ENCODE measurements at places on chromosomes 13 and 19.

- DNase-seq: no peak
Observed at GRCh38 chr13:59834801-59835200, 328.9 kb downstream of the DIAPH3 start.

DNA sequence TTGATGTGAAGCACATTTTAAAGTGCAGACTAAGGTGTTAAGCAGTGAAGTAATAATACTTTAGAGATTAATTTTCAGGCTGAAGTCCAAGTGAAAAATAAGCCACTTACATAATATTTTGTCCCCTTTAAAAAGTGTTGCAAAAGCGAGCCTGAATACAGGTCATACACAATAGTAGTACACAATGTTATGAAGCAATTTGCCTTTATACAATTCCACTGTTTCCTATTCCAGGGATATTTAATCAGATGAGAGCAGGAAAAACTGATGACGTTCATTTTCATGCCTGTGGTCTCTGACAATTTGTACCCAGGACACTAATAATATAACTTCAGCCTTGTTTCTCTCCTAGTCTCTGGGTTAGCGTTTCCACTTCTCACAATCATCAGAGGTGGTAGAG is 916.7 kb downstream of the PCDH9 start:
- DNase-seq: no peak

DNA sequence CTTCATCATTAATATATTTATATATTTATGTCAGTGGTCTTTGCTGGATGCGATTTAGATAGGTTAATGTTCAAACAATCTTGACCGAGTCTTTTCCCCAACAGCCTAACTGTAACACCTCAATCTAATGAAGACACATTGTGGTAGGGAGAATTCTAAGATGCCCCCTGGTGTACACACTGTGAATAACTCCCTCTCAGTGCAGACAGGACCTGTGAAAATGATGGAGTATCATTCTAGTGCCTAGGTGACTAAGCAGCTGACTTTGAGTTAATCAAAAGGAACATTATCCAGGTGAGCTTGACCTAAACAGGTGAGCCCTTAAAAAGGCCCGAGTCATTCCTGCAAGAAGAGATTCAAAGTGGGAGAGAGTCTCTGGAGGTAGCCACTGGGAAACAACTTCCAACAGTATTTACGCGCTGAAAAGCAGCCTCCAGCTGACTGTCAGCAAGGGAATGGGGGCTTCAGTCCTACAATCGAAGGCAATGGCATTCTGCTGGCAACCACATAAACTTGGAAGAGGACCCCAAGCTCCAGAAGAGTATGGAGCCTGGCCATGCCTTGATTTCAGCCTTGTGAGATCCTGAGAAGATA is 28.0 kb upstream of the KBTBD7 start:
- DNase-seq: no peak

GRCh38 chr13:40819797-40820315 is 30.4 kb downstream of the SLC25A15 start:
- no peak for DNase-seq

GRCh38 chr13:31427151-31428100 is 227.7 kb downstream of the B3GLCT start:
- DNase-seq: no peak

GRCh38 chr19:292951-293350 is 1.7 kb upstream of the PLPP2 start:
- DNase-seq: no peak

GRCh38 chr19:5690955-5691821 is 1.1 kb downstream of the RPL36 start:
- DNase-seq: peak; percentile 64

- DNase-seq: peak; percentile 26
Observed at GRCh38 chr19:13077240-13077639, 25.4 kb downstream of the LYL1 start.

DNA sequence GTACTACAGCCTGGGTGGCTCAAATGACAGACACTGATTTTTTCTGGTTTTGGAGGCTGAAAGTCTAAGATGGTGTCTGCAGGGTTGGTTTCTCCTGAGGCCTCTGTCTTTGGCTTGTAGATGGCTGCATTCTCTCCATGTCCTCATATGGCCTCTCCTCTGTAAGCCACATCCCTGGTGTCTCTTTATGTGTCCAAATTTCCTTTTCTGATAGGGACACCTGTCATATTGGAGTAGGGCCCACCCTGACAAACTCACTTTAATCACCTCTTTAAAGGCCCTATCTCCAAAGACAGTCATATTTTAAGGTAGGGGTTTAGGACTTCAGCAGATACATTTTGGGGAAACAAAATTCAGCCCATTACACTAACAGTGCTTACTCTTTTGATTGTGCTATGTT is 32.0 kb upstream of the WASF3 start:
- DNase-seq: no peak

DNA sequence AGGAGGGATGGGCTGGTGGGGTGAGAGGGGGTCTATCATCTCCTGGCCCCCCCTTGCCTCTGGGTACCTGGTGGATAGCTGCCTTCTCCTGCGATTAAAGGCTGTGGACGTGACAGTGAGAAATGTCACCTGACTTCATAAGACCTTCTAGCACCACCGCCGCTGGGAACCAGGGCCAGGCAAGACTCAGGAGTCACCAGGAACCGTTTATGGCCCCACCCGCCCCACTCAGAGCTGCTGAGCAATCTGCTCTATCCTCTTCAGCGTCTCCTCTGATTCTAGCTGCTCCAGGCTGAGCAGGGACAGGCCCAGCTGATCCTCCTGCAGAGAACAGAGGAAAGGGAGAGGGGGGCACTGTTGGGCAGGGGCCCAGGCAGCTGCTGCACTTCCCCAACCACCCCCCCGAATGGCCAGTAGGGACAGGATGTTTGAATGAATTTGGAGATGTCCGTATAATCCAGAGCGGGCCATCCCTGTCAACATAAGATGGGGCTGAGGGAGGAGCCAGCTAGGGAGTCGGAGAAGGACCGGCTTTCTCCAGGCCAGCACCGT is 10.9 kb downstream of the KLC3 start:
- DNase-seq: no peak

DNA sequence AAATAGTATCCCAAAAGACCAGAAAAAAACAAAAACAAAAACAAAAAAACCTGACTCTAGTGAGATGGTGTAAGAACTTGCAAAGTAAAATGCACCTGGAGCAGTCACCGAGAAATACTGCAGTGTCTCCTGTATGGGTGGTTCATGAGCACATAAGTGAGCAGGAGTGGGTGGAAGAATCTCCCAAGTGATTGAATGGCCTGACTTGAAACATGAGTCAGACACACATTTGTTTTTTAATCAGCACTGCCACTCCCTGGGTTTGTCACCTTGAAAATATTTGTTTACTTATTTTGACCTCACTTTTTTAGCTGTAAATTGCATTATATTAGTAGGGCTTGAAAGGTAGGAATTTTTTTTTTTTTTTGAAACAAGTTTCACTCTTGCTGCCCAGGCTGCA is 2.0 kb downstream of the ZNF431 start:
- no peak for DNase-seq

- no peak for DNase-seq
Observed at GRCh38 chr19:5832527-5833216, 6.8 kb downstream of the FUT6 start.

- DNase-seq: no peak
Observed at GRCh38 chr19:18878858-18879578, 16.9 kb downstream of the CERS1 start.

DNA sequence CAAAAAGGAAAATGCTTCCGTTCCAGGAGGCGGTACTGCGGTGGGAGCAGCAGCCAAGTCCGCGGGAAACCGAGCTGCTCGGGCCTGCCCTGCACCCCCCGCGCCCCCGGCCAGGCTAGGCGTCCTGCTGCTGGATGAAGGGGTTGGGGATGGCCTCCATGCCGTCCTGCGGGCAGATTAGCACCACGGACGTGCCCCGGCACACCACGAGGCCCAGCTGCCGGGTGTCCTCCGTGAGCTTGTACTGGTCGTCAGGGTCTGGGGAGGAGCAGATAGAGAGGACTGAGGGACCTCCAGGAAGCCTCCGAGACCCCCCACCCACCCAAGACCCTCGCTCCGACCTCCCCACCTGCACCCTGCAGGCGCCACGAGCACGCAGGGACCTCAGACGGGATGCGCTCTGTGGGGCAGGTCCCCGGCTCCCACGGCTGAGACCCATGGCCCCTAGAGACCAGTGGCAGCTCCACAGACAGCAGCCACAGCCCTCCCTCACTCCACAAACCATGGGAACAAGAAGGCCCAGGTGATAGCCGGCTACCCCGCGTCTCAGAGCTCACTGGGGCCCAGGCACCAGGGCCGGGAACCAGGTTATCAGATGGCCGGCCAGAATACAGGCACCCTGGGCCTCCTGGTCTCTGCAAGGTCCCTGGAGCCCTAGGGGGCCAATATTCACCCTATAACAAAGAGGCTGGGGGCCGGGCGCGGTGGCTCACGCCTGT is 6.7 kb downstream of the LSM7 start:
- no peak for DNase-seq

GRCh38 chr19:29926801-29927200 is 15.2 kb upstream of the URI1 start:
- DNase-seq: no peak

DNA sequence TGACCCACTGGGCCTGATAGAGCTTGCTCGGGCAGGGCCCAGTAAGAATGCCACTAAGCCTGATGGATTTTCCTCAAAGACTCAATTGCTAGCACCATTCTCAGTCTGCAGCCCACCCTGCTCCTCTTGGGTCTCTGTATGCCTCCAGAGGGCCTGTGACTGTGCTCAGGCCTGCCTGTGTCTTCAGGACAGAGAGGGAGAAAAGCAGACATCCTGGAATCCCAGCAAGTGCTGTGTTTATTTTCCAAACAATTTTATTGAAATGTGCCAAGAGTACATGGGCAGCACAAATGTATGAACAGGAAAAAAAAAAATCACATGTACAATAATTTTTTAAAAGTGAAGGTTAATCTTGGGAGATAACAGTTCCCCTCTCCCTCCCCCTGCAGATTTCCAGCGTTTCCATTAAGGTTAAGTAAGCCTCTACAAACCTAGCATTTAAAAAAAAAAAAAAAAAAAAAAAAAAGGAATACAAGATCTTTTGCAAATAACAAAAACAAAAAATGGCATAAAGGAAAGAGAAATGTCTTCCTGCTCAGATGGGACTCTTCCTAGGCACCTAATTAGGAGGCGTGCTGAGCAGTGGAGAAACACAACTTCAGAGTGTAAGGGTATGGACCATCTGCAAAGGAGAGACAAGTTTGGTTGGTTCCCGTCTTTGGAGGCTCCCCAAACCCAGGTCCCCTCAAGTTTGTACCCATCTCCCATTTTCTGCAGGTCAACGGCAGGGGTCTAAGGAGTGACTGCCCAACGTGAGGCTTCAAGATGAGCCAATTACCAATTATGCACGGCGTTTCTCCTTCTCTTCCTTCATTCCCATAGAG is 4.8 kb upstream of the ECH1 start:
- DNase-seq: no peak

DNA sequence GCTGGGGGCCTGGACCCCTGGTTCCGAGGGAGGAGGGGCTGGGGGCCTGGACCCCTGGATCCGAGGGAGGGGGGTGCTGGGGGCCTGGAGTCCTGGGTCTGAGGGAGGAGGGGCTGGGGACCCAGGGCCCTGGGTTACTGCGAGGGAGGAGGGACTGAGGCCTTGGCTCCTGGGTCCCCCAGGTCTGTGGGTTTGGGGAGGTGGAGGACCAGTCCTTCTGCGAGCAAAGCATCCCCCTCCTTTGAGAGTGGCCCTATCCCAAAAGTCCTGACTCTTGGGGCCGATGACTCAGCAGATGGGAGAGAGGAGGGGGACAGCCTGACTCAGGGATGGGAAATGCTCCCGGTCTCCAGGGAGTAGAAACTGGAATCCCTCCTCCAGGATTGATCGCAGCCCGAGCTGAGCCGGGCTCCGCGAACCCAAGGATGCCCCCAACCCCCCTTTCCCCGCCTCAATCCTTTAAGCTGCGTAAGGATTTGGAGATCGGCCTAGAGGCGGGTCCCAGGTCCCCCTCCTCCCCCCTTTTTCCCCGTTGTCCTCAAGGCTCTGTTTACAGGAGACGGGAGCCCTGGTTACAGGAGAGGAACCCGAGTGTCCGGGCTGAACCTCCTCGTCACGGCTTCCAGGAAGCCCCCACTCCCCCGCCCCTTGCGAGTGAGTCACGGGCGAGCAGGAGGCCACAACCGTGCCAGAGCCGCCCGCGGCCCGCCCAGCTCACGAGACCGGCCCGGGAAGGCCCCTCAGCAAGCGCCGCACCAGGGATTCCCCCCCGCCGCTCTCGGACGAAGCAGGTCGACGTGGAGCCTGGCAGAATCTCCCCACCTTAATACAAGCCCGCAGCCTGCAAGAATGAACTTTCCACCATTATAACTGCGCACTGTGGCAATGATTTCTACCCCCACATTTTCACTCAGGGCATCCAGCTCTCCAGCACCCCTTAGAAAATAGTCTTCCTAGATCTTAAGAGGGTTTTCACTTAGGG is 3.0 kb upstream of the ZFP36 start:
- DNase-seq: peak; percentile 30

DNA sequence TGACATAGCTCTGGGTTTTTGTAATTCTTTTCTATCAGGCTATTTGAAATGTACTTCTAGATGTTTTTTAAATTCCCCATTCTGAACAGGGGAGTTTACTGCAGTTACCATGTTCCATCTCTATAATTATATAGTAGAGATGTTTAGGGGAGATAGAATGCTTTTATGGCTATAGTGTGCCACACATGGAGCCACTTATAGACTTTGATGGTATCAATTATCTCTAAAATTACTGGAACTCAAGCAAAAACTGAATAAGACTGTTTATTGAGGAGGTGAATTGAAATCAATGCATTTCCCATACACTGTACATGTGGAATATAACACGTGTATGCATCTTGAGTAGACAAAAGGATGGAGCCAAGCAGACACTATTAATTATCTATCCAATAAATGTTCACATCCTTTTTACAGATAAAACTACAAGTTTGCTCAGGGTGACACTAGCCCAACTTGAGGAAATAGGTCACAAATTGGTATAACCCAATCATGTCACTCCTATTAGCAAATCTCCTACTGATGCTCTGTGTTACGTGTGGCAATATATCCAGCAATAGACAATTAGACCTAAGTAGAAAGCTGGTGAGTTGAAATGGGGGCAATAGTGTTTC is 1882.6 kb downstream of the PCDH9 start:
- DNase-seq: no peak

DNA sequence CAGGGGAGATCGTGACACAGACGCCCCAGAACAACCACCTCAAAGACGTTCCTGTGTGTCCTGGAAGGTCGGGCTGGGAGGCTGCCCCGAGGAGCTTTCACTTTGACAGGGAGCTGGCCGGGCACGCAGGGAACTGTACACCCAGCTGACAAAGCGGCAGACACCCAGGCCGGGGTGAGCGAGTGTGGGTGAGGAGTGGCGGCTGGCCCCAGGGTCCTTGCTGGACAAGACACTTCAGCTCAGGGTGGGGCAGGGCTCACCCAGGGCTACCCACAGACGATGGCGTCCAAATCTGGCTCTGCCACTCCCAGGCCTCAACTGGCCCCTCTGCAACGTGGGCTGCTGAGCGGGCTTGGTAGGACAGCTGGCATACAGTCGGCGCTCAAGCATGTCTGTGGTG is 2.0 kb downstream of the FGF22 start:
- DNase-seq: no peak

GRCh38 chr19:43784241-43784980 is 3.6 kb upstream of the KCNN4 start:
- DNase-seq: no peak

- no peak for DNase-seq
Observed at GRCh38 chr13:99646866-99647595, 145.8 kb downstream of the TM9SF2 start.

- no peak for DNase-seq
Observed at GRCh38 chr13:36275190-36276002, 22.2 kb downstream of the CCDC169 start.

All from DMS 273 treated with DMSO at 0.1 percent for 48 hours (cell line).